ENCODE measurements at places on chromosomes 12 and 14.

DNA sequence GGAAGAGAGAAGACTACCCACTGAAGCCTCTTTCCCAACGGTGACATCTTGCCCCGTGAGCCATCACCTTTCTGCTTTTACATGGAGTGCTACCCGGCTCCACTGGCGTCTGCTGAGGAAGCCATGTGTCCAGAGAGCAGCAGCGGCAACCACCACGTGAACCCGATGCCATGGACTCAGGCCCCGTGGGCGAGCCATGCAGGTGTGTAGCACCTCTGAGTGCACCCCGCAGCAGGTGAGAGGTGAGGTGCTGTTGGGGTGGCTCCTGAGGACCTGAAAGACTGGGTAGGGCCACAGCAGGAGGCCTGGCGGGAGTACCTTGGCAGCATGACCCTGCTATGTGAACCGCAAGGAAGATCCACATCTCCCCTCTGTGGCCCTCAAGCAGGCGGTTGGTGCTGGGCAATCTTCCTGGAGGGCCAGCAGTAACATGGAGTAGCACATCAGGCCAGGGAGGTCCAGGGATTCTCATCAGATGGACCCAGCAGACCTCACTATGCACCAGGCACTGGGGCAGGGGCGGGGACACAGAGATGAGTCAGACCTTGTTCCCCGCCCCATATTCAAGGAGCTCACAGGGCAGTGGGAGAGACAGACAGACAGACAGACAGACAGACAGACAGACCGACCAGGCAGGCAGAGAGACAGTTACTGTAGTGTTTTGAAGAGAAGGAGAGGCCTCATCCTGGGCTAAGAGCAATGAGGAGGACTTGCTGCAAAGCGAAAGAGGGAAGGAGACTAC is 129.6 kb downstream of the PAPOLA start:
- H3K27me3 ChIP-seq = peaks cover 20% of the 10 kb centered on the region
- H3K36me3 ChIP-seq = no peaks in the 10 kb centered on the region
- H3K4me3 ChIP-seq = no peak overlapping the region
- H3K4me1 ChIP-seq = no peaks in the 10 kb centered on the region
- no peak overlapping the region for H3K27ac ChIP-seq

- no peaks in the 10 kb centered on the region for H3K27me3 ChIP-seq
- no peak for DNase-seq
- no peaks in the 10 kb centered on the region for H3K36me3 ChIP-seq
- H3K27ac ChIP-seq = no peak overlapping the region
Measured at GRCh38 chr12:52765702-52766101, 11.4 kb downstream of the KRT76 start.

- peaks cover 7% of the 10 kb centered on the region for H3K27me3 ChIP-seq
- no peak for DNase-seq
- H3K4me3 ChIP-seq = no peak overlapping the region
Measured at GRCh38 chr12:125305231-125305630, 240.0 kb downstream of the AACS start.

GRCh38 chr14:76690502-76691105 is 70.7 kb upstream of the VASH1 start:
- no peaks in the 10 kb centered on the region for H3K4me1 ChIP-seq
- no peak overlapping the region for H3K27ac ChIP-seq
- no peak for DNase-seq
- no peaks in the 10 kb centered on the region for H3K27me3 ChIP-seq

DNA sequence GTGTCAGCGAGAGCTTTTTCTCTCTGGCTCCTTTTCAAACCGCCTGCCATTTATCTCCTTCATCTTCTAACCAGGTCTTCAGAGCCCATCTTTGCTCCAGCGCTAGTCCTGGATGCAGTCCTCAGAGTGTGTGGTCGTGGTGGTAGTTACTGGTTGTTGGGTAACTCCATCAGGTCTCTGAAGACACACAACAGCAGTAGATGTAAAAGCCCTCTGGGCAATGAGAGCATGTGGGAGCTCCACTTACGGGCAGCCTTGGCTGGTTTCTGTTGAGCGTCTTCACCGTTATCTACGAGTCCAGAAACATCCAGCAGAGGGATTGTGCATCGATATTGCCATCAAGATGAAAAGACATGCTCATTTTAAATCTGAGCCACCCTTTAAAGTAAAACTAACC is 61.2 kb downstream of the FBXL14 start:
- H3K4me1 ChIP-seq = peaks cover 13% of the 10 kb centered on the region
- H3K4me3 ChIP-seq = peak overlapping the region; percentile 64
- no peaks in the 10 kb centered on the region for H3K36me3 ChIP-seq
